ENCODE measurements at places on chromosomes 13 and 19.
A peak's percentile ranks its signal among the peaks of the same experiment; 100 is the strongest.

- no peak for DNase-seq
Observed at GRCh38 chr19:14198384-14199376, 7.3 kb downstream of the ADGRL1 start.

DNA sequence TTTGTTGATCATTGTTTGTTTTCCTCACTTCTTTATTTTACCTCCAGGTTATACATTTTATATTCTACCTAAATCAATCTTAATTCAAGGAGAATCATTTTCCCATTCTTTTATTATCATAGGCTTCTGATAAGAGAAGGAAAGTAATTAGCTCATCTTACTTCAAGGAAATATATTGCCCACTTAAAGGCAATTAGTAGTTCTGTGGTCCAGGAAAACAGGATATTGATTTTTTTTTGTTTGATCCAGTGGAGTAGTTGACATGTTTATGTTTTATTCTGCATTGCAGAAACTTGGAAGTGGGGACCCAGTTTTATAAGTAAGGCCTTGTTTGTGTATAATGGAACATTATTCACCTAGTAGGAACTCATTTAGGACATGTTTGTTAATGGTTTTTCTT, 390.6 kb downstream of the NDFIP2 start:
- DNase-seq = no peak

GRCh38 chr13:51373451-51373850, 34.0 kb downstream of the SERPINE3 start:
- no peak for DNase-seq

- peak; percentile 95 for DNase-seq
Observed at GRCh38 chr19:32373585-32374295, 28.3 kb downstream of the ZNF507 start.

DNA sequence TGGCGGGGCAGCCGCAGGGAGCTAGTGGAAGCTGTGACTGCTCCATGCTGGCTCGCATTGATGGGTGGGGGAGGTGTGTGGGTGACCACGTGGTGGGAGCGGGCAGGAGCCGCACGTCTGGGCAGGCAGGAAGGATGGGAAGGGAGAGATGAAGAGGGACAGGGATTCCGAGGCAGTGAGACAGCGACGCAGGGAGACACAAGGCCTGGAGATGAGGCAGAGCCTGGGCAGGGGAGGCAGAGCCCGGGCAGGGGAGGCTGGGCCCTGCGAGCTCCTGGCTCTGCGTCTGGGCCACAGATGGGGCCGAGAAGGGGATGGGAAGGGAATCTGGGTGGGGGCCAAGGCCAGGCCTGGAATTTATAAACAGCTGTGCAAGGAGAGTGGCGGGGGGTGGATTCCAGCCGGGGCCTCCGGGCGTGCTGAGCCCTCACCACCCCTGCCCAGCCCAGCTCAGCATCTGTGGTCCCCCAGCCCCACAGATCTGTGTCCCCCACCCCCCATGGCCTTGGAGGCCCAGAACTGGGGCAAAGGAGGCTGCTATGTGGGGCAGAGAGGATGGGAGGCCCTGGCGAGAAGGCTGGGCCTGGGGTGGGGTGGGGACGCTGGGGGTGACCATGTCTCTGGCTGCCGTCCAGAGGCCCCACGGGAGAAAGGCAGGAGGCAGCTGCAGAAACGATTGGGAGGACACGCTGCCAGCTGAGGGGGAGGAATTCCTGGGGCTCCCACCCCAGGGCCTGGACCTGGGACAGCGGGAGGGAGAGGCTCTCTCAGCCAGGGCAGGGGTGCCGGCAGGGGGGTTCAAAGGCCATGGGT, 6.0 kb downstream of the EHD2 start:
- DNase-seq = no peak

DNA sequence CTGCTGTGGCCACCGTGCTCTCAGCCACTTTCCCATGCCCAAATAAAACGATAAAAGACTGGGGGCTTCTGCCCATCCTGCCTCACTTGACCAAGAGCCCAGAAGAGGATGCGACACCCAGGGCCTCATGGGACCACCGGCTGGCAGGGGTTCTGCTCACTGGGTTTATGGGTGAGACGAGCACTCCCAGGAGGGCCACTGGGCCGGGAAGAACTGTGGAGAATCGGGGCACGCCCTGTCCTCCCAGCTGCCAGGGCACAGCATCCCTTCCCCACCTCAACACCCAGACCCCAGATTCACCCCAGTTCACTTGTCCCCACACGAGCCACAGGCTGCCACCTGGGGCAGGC, 4.7 kb upstream of the F10 start:
- no peak for DNase-seq

- no peak for DNase-seq
Observed at GRCh38 chr19:35205733-35206323, 22.7 kb downstream of the FAM187B start.

GRCh38 chr13:31909864-31910551, 121.6 kb upstream of the FRY start:
- DNase-seq = no peak

DNA sequence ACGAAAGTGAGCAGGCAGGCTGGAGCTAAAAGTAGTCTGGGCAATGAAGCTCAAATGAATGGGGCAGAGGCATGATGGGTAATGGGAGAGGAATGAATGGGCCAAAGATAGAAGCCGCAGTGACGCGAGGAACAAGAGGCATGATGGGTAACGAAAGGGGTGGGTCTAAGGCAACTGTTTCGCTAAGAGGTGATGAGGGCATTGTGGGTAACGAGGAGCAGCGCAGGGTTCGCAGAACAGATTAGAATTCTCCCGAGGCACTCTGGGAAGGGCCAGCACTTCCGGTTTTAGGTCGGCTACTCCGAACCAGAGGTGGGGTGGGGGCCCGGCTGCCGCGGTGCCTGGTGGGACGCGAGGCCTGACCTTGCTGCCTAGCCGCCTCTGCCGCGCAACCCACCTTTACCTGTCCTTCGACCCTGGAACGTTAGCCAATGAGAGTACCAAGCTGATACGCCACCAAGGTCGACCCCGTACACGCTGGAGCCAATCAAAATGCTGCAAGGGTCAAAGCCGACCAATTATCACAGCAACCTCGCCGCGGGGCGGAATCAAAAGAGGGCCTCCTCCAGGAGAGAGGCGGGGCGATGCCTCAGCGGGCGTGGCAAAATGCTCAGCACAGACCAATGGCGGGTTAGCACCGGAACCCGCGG, 563 bp upstream of the TOMM40 start:
- peak; percentile 99 for DNase-seq

DNA sequence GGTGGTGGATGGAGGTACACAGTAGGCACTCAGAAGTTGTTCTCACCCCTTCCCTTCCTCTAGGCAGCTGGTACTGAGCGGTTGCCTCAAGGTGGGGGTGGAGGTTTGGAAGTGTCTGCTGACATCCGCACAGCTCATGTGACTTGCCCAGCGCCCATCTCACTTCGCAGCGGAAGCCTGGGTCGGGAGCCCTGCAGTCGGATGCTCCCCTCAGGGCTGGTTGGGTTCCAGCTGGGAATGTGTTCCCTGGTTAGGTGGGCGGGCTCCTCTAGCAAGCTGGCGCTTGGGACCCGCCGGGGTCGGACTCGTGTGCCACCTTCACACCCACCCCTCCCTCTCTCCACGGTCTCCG, 10.2 kb downstream of the PPP1R37 start:
- DNase-seq = no peak

- DNase-seq = peak; percentile 13
Observed at GRCh38 chr13:38763446-38764381, 76.8 kb downstream of the FREM2 start.

GRCh38 chr13:20652946-20653345, 50.6 kb upstream of the IL17D start:
- no peak for DNase-seq

- DNase-seq = peak; percentile 37
Observed at GRCh38 chr19:41352609-41353465, 885 bp downstream of the TGFB1 start.

DNA sequence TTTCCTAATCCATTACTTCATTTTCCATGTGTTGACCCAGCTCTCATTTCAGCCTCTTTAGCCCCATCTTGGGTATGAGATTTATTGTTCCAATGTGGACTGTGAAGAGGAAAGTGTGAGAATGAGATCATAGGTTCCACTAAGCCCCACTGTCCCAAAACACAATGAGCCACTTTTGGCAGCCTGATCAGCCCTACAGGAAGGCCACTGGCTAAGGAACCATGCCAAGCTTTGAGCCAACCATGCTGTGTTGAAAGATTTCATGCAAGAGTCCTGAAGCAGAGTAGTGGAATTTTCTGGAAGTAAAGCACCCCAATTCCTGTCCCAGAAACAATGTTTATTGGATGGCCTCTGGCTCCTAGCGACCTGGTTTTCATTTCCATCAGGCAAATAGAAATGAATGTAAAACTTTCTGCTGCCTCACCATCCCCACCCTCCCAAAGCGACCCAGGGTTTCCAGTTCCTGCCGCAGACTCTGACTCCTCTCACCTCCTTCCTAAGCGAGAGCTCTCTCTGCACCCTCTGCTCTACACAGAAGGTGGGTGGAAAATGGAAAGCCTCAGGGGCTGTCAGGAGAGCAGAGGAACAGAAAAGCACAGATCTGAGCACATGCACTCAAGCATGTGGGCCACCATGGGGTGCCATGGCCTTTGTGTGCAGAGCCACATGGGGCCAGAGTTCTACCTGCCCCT, 73.1 kb downstream of the KCTD12 start:
- DNase-seq = no peak

GRCh38 chr19:17671906-17672305, 16.2 kb downstream of the UNC13A start:
- peak; percentile 68 for DNase-seq

DNA sequence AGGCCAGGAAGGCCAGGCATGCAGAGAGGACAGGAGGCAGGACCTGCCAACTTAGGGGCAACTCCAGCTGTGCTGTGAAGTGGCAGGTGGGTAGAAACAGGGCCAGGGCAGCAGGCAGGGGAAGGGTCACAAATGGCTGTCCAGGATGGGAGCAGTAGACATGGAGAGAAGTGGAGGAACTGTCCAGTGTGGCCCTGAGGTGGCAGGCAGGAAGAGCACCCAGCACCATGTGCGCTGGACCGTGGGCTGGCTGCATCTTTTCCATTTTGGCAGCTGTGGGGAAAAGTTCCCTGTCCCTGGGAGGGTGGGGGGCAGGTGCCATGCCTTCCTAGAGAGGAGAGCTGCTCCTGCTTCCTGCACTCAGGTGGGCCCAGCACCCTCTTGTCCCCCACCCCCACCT, 13.8 kb downstream of the DEDD2 start:
- no peak for DNase-seq

GRCh38 chr13:28650284-28650683, 8.6 kb upstream of the POMP start:
- DNase-seq = no peak

GRCh38 chr13:46587807-46588418, 34.9 kb downstream of the LRCH1 start:
- no peak for DNase-seq

DNA sequence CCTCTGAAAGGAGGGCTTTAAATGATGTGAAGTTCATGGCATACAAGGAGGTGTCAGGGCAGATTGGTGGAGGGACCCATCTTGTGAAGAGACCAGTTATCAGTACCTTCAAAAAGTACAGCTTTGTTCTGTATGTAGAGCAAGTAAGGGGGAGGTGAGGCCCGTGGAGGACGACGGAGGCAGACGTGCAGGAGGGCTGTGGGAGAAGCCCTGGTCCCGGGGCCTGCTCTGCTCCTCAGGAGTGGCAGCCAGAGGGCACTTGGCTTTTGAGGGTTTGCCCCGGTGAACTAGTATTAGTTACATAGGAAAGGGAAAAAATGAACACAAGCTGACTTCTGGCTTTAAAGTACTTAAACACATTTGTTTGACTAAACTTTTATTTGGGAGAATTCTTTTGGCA, 42.1 kb downstream of the COG3 start:
- no peak for DNase-seq

DNA sequence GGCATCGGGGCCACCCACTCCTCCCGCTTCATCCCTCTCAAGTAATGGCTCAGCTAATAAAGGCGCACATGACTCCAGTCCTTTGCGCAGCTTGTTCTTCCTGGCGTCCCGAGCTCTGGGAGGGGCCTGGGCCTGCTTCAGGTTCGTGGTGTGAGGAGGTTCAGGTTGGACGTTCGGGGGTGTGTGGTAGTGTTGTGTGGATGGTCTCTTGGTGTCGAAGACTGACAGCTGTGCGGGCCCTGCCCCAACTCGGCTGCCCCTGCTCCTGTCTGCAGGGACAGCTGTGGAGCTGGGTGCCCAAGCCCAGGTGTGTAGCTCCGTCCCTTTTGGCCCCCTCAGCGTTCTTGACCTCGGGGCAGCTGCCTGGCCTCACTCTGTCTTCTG, 2.2 kb downstream of the RPS15 start:
- DNase-seq = no peak

- no peak for DNase-seq
Observed at GRCh38 chr13:99658261-99658991, 157.2 kb downstream of the TM9SF2 start.

DNA sequence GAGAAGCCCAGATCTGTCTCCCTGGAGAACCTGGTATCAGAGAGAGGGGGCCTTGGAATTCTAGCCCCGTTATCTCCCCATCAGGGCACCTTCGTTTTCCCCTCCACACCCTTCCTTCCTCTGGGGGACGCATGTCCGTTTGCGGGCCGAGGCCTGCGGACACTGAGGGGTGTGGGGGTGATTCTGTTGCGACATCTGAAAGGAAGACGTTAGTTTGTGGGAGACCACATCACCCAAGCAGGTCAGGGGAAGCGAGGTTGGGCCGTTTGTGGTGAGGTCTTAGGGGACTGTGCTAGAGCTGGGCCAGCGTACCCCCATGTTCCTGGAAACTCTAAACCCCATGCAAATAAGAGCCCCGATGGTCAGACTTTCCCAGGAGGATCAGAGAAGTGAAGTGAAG, 3.7 kb upstream of the HSH2D start:
- no peak for DNase-seq

GRCh38 chr19:35992907-35993765, 1.9 kb upstream of the SDHAF1 start:
- no peak for DNase-seq

GRCh38 chr13:99331881-99332293, 24.7 kb upstream of the GPR183 start:
- no peak for DNase-seq

- no peak for DNase-seq
Observed at GRCh38 chr19:36182612-36183244, 30.5 kb upstream of the COX7A1 start.
